AG08395 (cell line): ENCODE measurements at places on chromosomes 5 and 9.
A peak's percentile ranks its signal among the peaks of the same experiment; 100 is the strongest.

GRCh38 chr9:77375956-77376532 lies 198.7 kb downstream of the VPS13A start:
- no peak for DNase-seq

DNA sequence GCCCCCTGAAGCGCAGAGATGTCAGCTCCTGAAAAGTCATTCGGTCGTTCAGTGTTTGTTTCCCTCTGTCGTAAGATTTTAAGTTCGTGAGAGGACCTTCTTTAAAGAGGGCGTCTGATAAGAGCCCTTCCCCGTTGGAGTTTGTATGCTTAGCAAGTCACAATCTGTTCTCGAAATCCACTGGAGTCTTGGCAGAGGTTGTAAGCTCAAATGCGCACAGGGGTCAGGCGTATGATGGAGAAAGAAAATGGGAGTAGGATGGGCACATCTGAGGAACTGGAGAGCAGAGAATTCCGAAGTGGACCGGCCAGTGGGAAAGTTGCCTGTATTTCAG lies 710 bp downstream of the HSD17B4 start:
- peak; percentile 43 for DNase-seq

DNA sequence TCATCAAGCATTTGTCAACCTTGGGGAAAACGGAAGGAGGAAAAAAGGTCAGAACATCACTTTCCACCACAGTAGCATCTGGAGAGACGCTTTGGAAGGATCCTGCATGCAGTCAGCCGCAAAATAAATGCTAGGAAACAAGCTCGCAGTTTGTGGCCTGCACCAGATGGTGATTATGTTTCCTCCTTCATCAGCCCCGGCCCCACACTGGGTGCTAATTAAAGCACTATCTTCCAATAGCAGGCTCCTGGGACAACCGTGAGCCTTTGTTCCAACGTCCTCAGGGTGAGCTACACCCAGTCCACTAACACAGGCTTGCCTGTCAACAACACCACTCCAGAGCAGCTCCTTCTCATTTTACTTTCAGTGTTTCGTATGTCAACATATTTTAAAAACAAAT lies 64.0 kb downstream of the RNF130 start:
- no peak for DNase-seq

DNA sequence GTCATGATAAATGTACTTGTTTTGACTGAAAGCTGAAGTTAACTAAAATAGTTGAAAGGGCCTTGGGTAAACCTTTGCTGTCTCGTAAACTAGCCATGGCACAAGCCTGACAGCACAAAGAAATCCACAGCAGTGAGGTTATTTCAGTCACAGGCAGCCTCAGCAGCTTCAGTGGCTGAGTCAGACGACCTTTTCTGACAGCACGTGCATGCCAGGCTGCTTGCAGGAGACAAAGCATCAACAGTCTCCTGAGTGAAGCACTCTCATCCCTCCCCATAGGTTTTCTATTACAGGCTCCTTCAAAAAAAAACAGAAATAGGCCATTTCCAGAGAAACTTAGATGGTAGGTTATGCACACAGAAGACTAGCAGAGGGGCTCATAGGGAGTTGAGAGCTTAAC lies 34.6 kb downstream of the OXCT1 start:
- peak; percentile 74 for DNase-seq

GRCh38 chr9:87725900-87726709 lies at the start of gene CTSL:
Gene CTSL (plus strand): TSS chr9:87726119. CDS start chr9:87727604, 1,485 bp downstream.
- peak; percentile 95 for DNase-seq

- DNase-seq, result no peak
These were observed 1.3 kb downstream of the SLC35D2 start for GRCh38 chr9:96382175-96382574.

GRCh38 chr5:90325093-90325492 lies 84.5 kb downstream of the CETN3 start:
- no peak for DNase-seq

DNA sequence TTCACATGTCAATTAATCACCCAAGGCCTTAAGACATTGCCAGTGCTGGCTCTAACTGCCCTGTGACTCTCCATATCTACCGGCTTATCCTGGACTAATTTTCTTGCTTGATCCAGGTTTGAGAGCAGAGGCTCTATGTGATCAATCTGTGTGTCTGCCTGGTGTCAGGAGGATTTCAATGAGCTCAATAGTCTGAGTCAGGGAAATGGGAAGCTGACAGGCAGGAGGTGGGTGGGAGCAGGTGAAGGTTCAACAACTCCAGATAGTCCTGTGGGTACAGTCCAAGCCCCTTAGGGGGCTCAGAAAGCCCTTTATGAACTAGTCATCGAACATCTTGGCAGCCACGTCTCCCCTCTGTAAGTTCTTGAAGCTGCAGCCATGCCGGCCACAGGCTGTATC lies 72.2 kb downstream of the SHB start:
- no peak for DNase-seq

- DNase-seq, result peak; percentile 12
These were observed 6.2 kb downstream of the SKP2 start for GRCh38 chr5:36158144-36158543.

DNA sequence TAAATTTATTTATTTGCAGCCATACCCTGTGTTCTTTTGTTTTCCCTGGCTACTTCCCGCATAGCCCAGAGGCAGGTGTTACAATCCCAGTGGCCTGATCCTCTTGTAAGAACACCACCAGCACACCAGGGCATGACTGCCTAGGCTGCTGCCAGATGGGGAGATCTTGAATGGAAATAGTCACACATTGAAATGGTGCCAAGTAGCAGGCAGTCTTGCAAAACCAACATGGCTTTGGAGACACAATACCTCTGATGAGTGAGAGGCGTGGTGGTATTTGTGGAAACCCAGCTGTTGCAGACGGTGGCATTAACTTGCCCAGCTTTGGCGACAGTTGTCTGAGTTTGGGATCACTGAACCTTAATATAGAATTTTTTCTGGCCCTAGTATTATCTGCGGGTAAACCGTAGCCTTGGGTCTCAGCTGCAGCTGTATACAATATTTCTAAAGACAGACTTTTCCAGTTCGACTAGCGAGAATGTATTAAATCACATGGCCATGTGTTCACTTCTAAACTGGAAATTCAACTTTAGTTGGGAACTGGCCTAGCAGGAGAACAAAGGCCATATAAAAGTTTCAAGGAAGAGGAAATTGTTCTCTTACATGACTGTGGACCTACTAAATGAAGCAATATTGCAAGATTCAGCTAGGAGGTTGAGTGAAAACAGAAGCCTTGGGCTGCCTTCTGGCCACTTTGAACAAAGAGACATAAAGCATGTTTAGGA lies 277.0 kb downstream of the SMARCA2 start:
- DNase-seq, result peak; percentile 41

DNA sequence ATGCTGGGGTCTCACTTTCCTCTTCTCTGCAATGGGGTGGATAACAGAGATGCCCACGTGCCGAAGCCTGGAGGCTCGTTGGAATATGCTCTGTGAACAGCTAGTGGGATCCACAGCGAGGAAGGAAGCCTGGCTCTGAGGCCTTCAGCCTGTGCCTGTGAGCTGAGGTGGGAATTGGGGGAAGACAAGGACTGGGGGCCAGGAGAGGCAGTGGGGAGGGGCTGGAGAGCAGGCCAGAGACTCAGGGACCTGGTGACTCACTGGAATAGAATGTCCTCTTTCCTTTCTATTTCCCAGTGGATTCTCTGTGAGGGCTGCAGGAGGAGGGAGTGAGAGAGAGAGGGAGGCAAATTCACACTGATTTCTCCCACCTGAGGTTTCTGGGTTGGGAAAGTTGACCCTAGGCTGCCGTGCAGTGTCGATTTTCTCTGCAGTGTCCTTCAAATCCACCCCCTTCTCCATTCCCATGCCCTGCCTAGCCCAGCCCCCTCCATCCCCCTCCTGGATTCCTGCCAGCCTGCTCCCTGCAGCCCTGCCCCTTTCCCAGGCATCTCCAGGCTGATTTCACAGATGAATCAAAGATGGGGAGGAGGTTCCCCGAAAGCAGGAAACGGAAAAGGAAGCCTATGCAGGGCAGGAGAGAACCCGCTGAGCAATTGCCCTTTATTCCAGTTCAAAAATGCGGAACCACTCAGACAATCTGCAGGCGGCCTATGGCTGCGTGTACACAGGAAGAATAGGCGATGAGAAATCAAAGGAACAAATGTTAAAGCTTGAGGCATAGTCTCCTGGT lies 1.4 kb upstream of the SPAAR start:
- DNase-seq, result peak; percentile 84

DNA sequence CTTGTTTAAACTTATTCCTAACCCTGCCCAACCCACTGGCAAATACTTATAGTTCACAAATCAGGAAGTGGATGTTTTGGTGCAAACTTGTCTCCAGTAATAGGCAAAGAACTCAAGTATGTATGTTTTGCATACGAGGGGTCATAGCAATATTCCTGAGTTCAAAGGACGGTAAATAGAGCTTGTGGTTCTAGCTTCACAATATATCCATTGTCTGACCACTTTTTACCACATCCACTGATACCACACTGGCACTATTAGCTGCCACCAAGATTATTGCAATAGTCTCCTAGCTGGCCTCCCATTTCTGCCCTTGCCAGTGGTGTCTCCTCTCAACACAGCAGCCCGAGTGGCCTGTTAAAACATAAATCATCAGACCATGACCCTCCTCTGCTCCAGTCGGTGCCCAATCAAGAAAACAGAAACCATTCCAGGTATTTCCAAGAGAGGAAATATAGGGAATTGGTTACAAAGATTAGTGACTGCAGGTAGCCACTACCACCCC lies 17.0 kb downstream of the GRXCR2 start:
- DNase-seq, result no peak

DNA sequence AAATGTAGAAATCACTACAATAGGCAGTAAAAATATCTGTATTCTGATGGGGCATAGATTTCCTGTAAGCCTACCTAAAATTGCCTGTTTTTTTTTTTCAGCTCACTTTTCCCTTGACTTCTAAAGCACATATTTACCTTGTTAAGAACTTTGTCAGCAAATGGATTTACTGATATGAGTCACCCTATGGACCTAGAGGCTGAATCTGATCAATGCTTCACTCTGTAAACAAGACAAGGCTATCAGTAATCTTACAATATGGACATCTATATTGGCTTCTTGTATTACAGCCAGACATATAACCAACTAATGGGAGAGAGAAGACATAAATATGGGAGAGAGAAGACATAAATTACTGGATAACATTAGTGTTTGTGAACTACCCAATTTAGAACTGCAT lies 792.7 kb upstream of the CHD1 start:
- no peak for DNase-seq

DNA sequence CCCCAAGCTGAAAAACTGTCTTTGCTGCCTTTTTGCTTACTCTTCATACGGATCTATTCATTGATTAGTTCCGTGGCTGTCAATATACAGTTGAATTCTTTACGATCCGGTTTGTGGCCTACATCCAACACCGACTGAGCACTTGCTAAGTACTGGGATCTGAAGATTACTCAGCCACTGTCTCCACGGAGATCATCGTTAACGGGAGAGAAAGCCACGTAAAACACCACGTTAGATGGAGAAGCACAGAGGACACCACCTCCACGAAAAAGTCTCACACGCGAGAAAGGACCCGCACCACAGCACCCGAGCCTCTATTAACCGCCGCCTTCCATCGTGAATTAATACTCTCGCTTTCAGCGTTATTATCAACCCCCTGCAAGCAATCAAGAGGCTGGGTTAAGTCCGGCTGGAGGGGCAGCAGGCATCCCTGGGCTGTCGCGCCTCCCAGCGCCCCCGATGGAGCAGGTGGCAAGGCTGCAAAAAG lies 650 bp downstream of the ELP1 start:
- peak; percentile 20 for DNase-seq

DNA sequence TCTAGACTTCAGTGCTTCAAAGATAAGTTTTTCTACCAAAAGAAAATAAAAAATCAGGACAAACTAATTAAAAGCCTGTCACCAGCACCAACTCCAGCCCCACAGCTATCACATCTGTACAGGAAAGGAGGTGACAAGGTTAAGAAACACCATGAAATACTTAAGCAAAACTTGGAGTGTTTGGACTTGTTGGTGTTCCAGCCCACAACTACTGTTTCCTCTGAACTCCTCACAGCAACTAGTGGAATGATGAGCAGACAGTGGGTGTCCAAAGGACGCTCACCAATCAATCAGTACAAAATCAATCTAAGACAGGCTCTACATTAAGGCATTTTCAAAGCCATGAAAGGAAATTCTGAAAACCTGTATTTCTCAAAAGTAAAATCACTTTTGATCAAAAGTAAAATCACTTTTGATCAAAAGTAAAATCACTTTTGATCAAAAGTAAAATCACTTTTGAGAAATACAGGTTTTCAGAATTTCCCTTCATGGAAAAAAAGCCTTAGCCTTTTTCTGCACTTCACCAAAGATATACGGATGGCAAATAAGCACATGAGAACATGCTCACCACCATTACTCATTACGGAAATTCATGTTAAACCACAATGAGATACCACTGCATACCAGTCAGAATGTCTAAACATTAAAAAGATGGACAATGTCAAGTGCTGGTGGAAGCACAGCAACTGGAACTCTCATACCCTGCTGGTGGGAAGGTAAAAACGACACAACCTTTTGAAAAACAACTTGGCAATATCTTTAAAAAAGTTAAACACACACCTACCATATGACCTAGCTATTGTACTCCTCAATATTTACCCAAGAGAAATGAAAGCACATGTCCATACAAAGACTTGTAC lies 79.7 kb downstream of the MED27 start:
- DNase-seq, result peak; percentile 32

DNA sequence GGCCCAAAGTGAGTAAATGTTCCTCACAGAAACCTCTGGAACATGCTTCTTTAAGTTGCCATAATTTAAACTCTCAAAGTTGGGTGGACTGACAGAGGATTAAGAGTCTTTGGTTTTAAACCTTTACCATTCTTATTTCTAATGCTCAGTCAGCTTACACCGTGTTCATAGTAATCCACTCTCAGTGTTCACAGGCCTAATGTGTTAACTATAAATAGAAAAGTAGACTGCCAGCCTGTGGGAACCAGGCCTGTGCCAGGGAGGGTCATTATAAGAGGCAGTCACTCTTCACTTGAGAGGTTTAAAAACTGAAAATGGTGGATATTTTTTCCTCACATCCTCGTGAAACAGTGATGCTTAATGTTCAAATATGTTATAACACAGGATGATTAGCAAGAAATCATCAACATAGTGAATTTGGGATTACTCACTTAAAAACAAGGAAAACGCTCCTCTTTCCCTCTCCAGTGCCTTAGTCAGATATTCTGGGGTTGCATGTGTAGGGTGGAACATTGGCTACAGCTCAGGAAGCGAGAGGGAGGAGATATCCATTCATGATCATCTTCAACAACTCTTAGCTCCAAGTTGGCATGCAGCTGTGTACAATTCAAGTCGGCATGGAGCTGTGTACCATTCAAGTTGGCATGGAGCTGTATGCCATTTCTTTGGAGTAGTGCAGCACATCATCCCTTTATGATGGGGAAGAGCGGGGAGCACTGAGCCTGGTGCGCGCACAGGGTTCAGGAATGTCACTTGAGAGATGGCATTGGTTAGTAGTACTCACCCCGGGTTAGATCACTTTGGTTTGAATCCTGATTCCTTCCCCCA lies 65.8 kb downstream of the KIAA1958 start:
- no peak for DNase-seq

- no peak for DNase-seq
These were observed 843.8 kb downstream of the DTWD2 start for GRCh38 chr5:118144540-118144939.

GRCh38 chr9:108837530-108837929 lies 18.3 kb downstream of the ACTL7B start:
- no peak for DNase-seq
